ENCODE measurements at places on chromosomes 5 and 9.

GRCh38 chr9:74122216-74122615 lies 374.9 kb upstream of the RORB start:
- DNase-seq: no peak

DNA sequence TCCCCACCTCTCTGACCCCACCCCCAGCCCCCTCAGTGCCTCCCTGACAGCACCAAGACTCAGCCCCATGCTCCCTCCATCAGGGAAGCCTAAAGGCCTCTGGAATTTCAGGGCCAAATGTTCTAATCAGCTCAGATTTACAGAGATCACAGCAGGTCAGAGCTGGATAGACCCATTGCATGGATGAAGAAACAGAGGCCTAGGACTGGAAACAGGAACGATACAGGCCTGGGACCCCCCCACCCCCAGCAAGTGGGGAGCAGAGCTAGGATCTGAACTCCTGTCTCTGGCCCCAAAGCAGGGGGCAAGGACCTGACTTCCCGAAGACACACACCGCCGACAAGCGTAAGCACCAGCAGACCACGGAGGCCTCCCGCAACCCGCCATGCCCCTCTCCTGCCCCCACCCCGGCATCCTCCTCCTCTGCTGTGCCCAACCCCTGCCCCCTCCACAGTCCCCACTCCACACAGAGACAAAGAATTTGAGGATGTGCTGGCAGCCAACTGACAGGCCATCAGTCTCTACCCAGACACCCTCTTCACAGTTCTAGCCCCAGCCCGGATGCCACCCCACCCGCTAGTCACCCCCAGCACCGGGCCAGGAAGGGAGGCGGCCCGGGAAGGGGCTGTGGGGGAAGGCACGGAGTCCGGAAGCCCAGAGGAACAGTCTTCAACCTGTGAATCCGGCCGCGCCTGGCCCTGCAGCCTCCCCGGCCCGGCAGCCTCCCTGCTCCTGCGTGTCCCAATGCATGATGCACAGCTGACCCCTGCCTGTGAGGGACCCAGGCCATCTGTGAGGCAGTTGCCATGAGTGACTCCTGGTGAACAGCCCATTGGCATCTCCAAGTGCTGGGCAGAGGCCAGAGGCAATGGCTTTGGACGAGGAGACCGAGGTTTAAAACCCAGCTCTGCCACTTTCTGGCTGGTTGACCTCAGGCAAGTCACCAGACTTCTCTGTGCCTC lies 31.3 kb downstream of the NDUFA8 start:
- peak; percentile 16 for DNase-seq

DNA sequence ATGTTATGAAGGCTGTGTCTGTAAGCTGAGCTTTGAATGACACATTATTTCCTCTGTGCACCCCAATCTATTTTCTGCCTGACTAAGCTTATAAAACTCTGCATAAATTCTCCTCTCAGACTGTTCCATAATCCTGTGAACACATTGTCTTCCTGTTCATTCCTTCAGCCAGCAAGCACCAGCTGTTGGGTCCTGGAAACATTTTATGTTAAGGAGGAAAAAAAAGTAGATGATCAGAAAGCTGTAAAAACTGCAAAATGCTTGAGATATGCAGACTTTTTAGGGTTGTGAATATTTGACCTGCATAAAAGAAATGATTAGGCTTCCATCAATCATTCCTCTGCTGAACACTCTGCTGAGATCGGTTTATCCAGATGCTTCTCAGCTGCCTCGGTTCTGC lies 1246.0 kb upstream of the DMAC1 start:
- DNase-seq: no peak

GRCh38 chr9:127793093-127793708 lies 7.4 kb downstream of the CDK9 start:
- DNase-seq: no peak

DNA sequence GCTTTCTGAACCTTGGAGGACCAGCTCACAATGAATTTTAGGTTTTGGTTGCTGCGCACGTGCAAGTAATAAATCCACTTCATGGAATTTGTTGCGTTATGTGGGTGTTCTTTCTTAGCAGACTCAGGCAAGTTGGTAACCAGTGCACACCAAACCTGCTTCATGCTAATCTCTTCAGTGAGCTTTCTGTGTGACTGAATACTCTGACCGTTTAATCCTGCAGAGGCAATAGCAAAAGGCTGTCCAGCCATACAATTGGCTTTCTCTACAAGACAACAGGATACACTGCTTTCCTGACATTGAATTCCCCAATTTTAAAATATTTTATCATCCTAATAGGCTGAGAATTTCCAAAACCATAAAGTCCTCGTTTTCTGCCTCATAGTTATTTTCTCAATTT lies 10.3 kb downstream of the UGT3A2 start:
- DNase-seq: no peak

DNA sequence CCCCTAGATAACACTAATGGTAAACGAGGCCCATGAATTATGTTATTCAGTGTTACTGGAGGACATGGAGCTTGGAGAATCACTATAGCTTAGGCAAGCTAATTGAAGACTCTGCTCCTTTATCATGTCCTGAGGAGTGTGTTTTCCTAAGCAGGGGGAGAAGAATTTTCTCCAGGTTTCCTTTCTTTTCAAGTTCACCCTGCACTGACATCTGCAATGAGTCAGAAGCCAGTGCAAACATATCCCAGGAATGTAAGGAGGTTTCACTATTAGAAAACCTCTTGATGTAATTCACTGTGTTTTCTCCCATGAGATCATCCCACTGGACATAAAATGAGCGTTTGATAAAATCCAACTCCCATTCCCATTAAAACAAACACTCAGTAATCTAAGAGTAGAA lies 75.6 kb downstream of the DMRT2 start:
- DNase-seq: no peak

DNA sequence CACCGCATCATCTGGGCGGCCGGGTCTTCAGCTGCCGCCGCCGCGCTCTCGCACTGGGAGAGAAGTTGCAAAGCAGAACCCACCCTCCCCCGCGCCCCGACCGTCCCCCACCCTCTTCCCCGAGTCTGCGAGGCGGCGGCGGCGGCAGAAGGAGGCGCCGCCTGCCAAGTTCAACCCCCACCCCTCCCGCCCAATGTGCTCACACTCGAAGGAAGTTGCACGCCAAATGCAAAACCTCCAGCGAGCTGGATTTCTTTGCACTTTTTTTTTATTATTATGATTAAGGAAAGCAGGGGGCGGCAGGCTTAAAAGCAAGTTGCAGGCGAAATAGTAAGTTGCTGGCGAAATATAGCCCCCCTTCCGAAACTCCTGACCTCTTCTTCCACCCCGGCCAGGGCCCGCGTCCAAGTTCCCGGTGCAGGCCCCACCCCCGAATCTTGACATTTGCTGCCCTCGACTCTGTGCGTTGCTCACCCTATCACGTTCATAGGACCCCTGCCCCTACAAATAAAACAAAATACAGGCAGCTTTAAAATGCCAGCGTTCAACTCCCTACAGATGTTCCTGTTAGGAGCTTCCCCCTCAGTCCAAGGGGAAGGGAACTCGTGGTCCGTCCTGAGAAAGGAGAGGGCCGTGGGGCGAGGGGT lies 1.1 kb upstream of the NR3C1 start:
- peak; percentile 77 for DNase-seq

GRCh38 chr5:178786859-178787499 lies 56.5 kb upstream of the ZNF354A start:
- no peak for DNase-seq

- DNase-seq: no peak
Observed at GRCh38 chr5:10306114-10306513, 1.6 kb downstream of the CMBL start.

- no peak for DNase-seq
Observed at GRCh38 chr5:31867219-31867618, 228.3 kb downstream of the PDZD2 start.
